ENCODE measurements at places on chromosomes 5 and 9. TPM values are rescaled to one million over a fixed set of nuclear protein-coding genes. Genes with fewer than 3 reads are reported as not detected.
A peak's percentile ranks its signal among the peaks of the same experiment; 100 is the strongest.

DNA sequence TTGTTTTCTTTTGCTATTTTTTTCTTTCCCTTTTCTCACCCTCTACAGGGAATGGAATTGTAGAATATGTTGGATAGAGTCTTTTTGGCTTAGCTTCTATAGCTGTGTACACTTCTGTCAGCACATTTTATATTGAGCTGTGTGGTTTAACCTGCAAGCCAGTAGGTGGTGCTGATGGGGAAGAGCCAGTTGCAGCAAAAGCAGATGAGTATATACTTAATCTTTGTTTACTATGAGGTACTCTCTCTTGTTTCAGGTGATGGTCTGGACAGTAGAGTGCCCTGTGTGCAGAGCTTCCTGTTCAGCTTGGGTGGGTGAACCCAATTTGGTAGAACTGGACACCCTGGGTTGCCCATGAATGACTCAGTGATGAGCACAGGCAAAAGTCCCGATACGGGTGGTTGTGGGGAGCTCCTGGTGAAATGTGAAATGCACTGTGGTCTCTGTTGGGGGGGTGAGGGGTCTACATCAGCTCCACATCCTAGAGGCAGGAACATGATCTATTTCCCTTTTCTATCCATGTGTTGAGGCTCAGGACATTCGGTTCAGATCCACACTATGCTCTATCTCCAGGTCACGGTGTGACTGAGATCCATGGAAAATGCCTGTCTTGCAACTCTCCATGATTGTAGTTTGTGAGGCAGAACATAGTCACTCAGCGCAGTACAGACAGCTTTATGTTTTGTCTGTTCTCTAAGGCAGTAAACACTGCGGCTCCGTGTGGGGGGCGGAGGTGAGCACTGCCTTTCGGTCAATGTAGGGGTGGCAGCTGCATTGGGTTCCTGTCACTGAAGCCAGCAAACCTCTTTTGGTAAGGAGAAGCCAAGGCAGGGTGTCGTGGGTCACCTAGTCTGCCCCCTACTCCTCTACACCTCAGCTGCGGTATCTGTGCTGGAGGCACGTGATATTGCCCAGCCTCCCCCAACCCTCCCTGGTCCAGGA is 353.2 kb downstream of the PRR16 start:
- no peak for DNase-seq

Gene COL5A1
- 12.8 TPM for total RNA-seq

- peak; percentile 32 for DNase-seq
Observed at GRCh38 chr5:108141676-108142075, 240.2 kb downstream of the FBXL17 start.

Gene TAF11L9
- not detected for total RNA-seq

DNA sequence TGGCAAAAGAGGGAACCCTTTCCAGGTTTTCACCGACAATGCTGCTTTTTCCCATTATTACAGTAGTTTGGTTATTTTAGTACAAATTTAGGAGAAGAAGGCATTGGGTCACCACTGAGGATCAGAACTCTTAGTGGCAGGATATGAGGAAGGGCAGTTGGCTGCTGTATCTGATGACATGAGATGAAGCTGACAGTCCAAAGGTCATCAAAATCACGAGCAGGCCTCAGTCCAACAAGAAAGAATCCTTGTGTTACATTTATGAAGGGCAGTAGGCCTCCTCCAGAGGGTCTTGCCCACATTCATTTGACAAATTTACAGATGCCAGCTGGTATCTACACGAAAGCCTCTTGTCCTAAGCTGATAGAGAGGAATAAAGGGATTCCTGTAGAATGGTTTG is 49.5 kb upstream of the COL15A1 start:
- no peak for DNase-seq

Gene NOP16
- 10.5 TPM for total RNA-seq

DNA sequence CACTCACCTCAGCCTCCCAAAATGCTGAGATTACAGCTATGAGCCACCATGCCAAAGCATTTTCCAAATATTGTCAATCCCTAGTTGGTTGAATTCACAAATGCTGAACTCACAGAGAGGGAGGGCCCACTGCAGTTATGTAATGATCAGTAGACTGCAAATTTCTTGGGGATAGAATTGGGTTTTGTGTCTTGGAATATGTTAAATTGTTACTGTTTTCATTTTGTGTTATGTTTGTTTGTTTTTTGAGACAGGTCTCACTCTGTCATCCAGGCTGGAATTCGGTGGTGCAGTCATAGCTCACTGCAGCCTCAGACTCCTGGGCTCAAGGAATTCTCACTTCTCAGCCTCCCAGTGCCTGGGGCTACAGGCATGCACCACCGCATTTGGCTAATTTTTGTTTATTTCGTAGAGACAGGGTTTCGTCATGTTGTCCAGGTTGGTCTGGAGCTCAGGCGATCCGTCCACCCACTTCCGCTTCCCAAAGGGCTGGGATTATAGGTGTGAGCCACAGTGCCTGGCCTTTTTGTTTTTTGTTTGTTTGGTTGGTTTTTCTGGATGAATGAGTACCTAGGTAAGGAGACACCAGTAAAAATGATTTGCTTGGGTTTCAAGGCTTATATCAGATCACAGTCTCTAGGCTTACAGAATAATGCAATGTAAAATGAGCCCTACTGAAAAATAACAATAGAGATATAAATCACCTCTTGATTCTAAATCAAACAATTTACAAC is 31.5 kb upstream of the LMNB1 start:
- DNase-seq = peak; percentile 28

DNA sequence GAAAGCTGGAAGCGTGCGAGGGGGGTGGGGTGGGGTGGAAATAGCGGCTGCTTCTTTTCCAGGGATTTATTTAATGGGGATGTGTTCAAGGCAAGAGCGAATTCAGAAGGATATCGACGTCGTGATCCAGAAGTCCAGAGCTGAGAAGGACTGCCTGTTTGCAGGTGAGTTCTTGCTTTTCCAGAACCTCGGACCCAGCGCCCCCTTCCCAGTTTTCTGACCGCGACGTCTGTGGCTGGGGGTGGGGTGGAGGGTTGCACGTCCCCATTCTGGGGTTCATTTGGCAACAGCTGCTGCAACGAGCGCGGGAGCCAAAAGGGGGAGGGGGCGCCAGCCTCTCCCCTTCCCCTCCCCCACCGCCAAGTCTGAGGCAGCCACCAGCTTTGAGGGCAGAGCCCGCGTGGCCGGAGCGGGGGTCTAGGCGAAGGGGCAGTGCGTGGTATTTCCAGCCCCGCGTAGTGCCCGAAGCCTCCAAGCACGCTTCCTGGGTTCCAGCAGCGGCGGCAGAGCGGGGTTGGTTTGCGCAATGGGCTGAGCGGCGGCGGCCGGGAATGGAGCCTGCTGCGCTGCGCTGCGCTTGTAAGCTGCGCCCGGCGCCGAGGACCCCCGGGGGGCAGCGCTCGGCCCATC is 701 bp downstream of the PARP8 start:
- no peak for DNase-seq

Gene PDGFRB
- total RNA-seq = 0.52 TPM

DNA sequence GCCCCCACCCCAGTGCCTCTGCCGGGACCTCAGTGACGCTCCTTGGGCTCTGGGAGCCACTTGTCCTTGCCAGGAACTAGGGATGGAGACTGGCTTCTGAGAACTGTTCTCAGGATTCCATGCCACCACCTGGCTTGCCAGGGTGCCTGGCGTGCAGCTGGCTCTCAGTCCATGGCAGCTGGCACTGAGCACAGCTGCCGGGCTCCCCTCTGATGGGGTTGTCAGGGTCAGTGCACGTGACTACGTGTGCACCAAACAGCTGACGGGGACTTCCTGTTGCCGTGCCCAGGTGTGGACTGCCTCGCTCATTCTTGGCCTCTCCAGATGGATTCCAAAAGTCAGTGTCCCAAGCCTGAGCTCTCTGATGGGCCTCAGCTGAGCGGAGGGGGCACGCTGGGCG is 9.4 kb downstream of the KCNT1 start:
- DNase-seq = no peak

DNA sequence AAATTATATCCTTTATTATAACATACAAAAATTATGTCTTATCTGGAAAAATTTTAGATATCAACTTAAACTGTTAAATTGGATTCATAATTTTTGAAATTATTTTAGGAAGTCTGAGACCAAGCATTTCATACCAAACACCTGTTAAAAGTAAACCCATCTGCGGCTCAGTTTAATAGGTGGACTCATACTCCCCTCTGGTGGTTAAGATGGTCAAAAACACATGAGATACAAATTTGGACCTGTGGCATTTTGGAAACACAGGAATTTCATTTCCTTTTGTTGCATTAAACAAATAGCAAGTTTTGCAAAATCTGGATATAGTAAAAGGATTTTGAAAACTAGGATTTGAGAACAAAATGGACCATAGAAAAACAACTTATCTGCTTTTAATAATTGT is 53.7 kb downstream of the RGMB start:
- DNase-seq = peak; percentile 45

DNA sequence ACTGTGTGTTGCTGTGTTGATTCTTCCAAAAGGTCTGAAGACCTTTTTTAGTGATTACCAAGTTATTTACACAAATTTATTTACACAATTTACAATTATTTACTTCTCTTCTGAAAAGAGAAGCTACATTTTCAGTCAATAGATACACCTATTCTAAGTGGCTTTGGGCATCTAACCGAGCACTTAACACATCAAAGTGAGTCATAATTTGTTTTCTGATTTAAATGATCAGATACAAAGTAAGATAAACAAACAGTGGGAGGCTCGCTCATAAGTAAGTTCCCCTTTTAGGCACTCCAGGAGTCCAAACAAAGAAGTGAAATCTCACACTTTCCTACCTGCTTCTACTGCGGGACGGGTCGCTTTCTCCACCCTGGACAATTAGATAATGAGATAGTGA is 90.2 kb downstream of the APBA1 start:
- no peak for DNase-seq

DNA sequence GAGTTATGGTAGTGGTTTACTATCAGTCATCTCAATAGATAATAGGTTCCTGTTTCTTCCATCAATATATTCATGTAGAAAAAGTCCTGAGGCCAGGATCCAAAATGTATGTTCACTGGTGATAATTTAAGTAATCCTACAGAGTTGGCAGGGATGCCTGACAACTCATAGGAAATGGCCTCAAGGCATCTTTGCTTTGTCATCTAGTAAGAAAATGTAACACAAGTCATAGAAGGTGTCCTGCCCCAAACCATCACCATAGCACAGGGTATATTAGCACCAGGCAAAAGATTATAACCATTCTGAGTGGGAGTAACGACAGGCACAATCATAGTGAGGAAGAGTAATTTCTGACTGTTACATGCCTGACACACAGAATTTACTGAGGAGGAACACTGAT is 257.0 kb downstream of the TMEM167A start:
- no peak for DNase-seq

- no peak for DNase-seq
Observed at GRCh38 chr9:88874391-88874790, 116.9 kb upstream of the S1PR3 start.

DNA sequence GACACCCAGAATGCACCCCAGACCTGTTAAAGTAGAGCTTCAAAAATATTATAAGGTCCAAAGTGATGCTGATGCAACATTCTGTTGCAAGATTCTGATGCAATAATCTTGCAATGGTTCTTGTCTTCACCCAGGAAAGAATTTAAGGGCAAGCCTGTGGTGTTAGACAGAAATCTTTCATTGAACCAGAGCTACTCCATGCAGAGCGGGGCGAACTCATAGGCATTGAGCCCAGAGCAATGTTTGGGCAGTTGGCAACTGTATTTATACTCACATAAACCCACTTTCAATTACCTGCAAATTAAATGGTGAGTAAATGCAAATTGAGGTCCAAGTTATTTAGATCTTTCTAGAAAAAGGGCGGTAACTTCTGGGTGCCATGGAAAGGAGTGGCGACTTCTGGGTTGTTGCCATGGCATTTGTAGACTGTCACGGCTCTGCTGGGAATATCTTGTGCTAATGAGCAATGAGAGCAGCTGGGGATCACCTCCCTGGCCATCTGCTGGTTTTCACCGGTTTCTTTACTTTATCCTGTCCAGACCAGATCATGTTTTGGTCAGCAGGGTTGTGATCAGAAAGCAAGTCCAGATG is 163.4 kb downstream of the ICE1 start:
- no peak for DNase-seq

GRCh38 chr5:11335881-11336760 is 568.1 kb downstream of the CTNND2 start:
- DNase-seq = no peak

DNA sequence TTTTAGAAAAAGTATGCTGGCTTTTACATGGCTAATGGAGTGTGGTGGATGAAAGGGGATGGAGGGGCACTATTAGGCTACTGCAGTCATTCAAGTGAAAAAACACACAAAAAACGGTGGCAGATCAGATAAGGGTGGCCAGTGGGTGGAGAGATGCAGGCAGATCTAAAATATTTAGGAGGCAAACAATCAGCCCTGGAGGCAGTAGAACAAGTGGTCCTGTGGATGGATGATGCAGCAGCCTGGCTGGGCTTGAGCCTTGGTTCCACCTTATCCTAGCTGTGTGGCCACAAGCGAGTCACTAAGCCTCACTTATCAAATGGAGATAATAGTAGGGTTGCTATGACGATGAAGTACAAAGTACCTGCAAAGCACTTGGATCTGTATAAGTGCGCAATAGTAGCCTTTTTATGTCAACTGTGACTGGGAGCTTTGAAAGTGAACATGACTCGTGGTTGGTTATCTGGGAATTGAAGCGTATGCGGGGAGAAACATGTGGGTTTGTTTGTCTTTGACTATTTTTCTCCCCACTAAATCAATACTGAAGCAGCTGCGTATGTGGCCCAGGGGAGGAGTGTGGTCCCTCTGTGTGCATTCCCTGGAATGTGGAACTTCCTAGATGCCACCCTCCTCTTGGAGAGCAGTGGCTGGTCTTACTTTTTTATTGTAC is 20.2 kb downstream of the NSG2 start:
- no peak for DNase-seq

DNA sequence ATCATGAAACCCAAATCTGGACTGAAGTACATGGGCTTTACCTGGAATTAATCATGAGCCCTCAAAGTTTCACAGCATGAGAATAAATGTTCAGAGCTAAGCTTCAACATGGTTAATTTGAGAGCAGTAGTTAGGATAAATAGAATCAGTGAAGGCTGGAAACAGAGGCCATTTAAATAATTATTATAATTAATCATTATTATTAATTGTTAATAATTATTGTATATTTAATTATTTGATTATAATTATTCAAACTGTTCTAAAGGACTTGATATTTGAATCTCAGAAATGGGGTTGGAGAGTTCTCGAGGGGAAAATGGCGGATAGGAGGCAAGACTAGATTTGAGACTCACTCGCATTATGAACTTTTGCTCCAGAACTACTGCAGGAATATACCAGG is 119.6 kb upstream of the ITGA1 start:
- DNase-seq = no peak

- no peak for DNase-seq
Observed at GRCh38 chr5:176697934-176698538, 50.8 kb downstream of the TSPAN17 start.

GRCh38 chr5:17156463-17156862 is 61.0 kb upstream of the BASP1 start:
- no peak for DNase-seq

Gene IL9
- not detected for total RNA-seq

DNA sequence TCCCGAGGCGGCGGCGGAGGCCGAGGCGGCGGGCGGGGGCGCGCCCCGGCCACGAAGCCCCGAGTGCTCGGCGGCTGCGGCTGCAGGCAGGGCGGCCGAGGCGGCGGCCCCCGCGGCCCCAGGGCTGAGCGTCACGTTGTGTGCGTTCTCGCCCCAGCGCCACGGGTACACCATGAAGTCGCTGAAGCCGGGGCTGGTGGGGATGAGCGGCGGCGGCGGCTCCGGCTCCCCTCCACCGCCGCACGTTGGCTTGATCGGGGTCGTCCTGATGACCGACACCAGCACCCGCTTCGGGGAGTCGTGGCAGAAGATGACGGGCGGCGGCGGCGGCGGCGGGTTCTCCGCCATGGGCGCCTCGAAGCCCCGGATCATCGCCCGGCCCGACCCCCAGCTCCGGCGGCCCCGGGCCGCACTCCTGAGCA is 498 bp downstream of the ZNF367 start:
- DNase-seq = no peak
